SIG-M5 (cell line): ENCODE measurements at places on chromosomes 11 and 22.

DNA sequence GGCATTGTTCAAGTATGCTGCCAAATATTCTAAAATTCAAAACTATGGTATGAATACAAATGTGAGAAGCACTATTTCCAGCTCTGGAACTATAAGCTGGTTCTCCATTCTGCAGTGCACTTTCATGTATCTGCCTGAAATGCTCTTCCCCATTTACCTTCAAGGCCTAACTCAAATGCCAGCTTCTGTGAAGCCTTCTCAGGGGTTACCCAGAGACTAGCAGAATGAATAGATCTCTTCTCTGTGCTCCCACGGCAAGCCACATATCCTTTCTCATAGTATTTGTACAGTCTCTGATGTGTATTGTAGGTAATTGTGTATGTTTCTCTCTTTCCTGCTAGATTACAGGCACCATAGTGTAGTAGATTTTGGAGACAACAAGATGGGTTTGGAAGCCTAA, 4.1 kb downstream of the HOATZ start:
- no peak for DNase-seq

DNA sequence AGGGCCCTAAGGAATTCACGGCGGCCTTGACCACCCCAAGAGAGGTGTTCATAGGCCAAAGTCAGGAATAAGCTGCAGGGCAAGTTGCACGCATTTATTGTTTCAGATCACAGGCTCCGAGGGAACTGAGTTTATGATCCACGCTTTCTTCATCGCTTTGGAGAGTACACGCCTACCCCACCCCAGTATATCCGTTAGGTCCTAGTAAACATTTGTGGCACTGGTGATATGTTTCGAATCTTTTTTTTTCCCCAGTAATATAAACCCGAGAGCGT, 805 bp downstream of the GANAB start:
- DNase-seq = no peak

GRCh38 chr11:35418282-35419183, 825 bp downstream of the SLC1A2 start:
- no peak for DNase-seq

DNA sequence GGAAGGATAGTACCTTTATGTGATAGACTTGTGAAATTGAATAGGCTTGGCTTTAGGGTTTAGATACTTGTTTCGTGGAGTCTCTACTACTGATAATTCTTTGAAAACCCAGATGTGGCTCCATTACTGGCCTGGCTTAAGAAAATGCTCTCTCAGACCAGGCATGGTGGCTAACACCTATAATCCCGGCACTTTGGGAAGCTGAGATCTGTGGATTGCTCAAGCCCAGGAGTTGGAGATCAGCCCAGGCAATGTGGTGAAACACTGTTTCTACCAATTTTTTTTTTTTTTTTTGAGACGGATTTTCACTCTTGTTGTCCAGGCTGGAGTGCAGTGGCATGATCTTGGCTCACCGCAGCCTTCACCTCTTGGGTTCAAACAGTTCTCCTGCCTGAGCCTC, 40.9 kb downstream of the ATG13 start:
- DNase-seq = no peak

DNA sequence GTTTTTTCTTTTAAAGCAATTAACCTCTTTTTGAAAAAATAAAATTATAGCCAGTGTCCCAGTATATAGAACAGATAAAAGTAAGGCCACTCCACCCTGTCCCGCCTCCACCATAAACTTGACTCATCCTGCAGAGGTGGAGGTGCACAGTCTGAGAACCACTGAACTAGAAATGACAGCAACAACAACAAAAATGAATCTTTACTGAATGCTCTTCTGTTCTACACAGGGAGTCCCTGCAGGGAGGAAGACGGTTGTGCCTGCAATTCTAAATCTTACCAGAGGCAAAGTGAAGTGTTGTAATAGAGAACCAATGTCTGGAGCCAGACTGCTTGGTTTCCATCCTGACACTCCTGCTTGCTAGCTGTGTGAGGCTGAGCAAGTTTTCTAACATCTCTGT, 162.3 kb downstream of the FBXO7 start:
- DNase-seq = no peak

- DNase-seq = no peak
Observed at GRCh38 chr11:14713496-14714244, 70.1 kb downstream of the PDE3B start.

DNA sequence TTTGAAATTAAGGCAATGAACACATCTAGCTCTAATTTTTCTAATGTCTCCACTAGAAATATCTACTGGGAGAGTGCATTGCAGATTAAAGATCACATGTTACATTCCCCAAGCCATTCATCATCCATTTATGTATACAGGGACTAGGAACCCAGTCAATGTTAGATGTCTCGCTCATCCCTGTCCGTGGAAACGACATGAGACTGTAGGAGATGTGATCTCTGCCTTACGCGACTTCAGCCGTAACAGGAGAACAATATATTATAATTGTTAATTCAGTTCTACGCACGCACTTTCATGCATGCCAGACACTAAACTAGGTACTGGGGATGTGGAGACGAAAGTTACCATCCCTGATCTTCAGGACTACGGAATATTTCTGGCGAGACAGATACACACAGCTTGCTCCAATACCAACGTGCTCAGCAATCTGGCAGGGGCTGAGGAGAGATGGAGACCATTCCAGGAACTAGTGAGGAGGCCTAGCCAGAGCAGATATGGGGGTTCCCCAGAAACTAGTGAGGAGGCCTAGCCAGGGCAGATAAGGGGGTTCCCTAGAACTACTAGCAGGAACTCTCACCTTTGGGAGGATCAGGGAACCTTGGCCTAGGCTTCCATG, 706 bp downstream of the DCPS start:
- DNase-seq = no peak

DNA sequence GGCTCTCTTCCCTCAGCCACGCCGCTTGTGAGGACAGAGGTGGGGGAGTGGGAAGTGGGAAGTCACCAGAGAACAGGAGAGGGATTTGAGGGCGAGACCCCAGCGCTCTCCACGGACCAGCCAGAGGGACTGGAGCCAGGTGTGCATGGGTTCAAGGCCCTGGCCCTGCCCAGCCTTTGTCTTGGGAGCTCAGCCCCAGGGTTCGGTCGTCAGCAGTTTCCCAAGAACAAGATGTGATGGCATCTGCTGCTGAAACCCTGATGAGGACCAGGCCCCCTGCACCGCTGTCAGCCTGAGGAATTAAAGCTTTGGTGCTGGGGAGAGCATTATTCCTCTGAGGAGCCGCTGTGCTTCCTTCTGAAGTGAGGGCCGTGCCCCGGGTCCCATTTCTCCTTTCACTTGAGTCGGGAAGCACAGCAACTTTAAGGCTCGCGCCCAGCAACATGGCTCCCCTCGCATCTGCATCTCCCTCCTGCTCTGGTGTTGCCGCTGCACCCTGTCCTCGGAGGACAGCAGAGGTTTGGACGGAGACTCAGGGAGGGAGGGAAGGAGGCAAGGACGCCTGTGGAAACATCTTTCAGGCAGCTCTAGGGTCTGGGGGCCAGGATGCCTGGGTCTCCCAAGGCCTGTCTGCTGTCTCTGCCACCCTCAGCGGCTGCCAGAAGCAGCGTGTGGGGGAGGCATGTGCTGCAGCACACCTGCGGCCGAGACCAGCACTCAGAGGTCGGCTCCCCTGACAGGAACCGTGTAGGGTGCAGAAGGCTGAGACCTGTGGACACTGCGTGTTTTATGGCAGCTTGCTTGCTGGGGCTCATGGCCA, 3.8 kb downstream of the IFITM5 start:
- no peak for DNase-seq

DNA sequence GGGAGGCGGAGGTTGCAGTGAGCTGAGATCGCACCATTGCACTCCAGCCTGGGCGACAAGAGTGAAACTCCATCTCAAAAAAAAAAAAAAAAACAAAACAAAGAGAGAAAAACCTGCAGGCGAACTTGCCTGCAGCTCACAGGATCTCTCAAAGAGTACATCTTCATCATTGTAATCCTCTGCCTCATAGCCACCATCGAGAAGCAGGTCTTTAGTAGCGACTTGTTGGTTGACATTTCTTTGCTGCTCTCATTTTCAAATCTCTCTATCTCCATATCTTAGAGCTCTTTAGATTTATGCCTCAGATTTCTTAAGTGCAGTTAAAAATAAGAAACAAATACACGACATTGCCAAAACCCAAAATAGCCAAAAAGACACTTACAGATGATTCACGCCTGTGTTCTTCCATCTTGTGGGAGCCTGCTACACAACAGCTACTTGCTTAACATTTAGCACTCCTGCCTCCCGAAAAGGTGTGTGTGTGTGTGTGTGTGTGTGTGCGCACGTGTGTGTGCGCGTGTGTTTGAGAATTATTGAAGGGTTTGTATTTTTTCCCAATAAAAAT, 14.6 kb downstream of the FAM227A start:
- DNase-seq = no peak

GRCh38 chr22:31540966-31541365, 44.6 kb downstream of the SFI1 start:
- DNase-seq = no peak
